ENCODE measurements at places on chromosomes 11 and 22.
A peak's percentile ranks its signal among the peaks of the same experiment; 100 is the strongest.

- DNase-seq = no peak
Measured at GRCh38 chr11:84532364-84532763, 1094.8 kb downstream of the DLG2 start.

DNA sequence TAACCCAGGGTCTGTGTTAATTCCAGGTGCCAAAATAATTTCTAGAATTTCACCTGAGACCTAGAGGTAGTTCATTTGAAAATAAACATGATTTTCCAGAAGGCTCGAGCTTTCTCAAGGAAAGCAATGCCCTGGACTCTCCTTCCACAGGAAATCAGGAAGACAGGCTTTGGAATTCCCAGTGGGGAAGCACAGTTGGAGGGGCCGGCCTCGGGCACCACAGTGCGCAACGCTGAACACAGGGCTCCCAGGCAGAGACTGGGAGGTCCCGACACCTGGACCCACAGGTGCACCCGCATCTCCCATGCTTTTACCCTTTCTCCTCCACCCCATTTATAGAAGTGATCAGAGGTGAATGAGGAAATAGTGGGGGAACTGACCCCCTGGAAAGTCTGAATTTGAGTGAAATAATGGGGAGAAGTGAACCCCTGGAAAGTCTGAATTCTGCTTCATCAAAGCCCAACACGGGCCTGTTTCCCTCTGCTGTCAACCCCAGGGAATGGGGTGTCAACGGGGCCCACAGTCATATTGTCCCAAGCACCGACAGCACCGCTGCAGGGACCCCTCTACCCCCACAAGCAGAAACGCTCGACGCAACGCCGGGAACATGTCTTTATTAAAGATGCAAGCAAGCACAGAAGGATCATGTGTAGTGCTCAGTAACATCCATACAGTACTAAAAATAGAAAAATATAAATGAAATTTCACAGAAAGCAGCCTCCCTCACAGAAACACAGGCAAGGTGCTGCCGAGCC, 12.0 kb upstream of the EFCAB6 start:
- DNase-seq = no peak

DNA sequence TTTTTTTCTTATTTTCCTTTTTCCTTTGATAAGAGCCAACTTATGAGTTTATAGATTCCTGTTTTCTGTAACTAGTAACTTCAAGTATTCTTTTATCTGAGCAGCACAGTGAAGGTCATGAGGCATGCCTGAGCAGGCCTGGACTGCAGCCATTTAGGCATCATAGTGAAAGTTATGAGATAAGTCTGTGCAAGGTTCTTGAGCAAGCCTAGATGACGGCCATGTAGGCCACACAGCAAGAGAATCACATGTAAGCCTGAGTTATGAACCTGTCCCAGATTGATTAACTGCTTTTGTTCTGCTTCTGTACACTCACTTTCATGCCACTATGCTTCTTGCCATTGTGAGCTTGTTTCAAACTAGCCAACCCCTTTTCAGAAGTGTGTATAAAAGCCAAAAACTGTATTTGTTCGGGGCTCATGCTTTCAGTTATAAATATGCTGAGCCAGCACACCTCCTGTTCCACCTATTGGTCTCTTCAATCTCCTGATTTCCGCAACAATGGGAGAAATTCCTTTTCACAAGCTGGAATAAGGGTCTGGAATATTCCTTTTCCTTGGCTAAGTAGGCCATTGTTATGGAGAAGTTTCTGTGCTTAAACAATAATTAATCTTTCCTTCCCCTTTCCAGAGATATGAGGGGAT, 745.7 kb downstream of the FAM181B start:
- DNase-seq = no peak

DNA sequence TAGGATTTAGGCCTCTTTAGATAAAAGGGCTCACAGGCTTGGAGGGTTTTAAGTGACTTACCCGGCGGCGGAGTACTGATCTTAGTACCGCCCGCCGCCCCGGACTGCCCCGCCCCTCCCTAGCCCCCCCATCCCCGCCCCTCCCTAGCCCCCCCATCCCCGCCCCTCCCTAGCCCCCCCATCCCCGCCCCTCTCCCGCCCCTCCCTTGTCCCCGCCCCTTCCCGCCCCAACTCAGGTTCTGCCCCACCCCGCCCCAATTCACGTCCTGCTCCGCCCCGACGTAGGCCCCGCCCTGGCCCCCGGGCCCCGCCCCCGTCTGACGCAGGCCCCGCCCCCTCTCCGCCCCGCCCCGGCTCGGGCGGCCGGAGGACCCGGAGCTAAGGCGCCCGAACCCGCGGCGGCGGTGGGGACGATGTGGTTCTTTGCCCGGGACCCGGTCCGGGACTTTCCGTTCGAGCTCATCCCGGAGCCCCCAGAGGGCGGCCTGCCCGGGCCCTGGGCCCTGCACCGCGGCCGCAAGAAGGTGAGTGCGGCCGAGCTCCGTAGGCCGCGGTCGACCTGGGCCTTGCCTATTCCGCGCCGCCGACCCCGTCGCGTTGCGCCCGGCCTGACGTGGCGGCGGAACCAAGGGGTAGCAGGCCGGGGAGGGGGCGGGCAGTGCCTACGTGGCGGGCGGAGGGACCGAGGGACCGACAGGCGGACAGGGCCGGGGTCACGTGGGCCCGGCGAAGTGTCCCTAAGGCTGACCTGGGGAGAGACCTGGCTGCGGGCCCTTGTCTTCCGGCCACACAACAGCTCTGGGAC, at the start of gene SCYL1:
TSS of gene SCYL1 (plus strand) at position 343 of the 805 bp plus-strand sequence. CDS start at position 414, 71 bp downstream.
- DNase-seq = peak; percentile 76

DNA sequence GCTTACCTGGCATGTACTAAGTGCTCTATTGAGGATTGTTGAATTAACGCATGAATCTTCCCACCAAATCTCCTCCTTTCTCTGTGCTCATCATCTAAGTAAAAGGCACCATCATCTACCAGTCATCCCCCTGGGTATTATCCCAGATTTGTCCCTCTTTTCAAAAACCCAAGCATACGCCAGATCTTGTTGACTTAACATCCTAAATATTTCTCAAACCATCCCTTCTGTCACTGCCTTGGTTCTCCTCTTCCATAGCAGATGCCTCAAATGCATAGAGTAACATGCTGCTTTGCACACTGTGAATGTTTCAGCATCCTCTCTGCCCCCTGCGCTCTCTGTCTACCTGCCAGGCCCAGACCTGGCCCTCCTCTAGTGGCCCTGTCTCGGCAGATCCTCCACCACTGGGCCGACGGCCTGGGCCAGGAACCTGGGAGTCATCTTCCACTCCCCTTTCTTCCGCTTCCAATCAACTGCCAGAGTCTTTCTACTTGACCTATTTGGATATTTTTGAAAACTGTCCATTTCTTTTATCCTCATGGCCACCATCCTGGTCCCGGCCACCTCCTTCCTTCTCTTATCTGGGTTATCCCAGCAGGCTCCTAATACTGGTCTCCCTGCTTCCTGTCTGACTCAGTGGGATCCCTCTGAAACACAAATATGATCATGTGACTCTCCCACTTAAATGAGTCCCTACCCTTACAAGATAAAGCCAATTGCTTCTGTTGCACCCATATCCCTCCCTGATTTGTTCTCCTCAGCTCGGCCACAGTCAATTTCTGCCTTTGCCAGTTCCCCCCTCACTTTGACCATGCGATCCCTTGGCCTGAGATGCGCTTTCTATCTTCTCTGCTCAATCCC, 3.4 kb upstream of the TAB1 start:
- DNase-seq = no peak

GRCh38 chr11:116703421-116703820, 69.4 kb downstream of the BUD13 start:
- DNase-seq = no peak

- no peak for DNase-seq
Measured at GRCh38 chr11:132123854-132124835, 753.7 kb downstream of the NTM start.

- no peak for DNase-seq
Measured at GRCh38 chr22:23072077-23072910, 2.0 kb downstream of the GNAZ start.

DNA sequence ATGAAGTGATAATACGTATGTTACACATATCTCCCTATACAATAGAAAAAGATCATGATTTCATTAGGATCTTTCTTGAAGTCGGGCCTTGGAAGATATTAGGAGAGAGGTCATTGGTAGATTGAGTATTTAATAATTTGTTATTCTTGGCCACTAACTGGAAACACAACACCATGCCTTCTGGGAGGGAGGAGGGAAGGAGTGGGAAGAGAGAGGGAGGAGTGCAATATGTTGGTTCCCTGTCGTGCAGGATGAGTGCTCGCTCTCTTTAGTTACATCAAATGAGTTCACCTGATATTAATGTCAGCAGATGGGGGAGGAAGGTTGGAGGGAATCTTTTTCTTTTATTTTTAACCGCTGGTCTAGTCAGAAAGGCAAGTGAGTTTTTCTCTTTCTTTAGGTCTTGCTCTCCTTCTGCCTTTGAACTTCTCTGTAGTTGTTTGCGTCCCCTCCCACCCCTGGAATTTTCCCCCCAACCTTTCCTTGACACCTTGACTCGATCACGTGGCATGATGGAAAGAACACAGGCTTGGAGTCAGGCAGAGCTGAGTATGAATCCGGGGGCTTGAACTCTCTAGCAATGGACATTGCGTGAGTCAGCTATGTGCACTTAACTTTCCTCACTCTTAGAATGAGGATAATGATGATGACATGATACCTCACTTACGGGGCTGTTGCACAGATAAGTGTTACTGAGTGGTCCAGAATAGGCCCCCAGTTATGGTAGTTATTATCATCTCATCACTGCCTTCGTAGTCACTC, 6.2 kb downstream of the ADAMTS15 start:
- no peak for DNase-seq

DNA sequence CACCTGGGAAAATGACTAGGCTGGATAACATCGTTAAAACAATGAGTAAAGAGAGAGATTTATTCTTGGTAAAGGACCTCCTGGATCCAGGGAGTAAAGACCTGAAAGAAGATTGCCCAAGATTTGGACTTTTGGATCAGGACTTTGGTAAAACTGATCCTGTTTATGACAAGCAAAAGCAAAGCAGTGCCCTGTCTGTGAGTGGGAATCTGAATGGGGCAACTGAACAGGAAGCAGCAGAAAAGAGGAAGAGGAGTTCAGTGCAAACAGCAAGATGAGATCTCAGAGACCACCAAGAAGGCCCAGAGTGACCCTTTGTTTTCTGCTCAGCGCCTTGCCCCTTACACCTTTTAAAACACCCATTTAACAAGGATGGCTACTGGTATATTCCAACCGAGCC, 122.0 kb downstream of the VPREB1 start:
- DNase-seq = no peak

DNA sequence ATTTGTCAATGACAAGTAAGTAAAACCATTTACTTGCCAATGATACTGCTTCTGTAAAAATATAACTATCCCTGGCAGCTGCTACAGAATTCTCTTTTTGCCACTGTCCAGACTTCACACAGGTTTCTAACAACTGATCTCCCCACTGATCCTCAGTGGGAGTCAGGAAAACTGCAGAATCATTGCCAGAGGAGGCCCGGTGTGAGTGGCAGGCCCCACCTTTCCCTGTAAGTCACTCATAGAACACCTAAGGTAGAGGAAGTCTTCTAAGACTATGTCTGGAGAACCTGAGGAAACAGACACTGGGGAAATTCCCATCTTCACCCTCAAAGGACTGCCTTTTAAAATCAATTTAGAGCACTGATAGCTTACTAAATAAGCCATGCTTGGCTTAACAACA, 66.3 kb downstream of the ZC3H12C start:
- DNase-seq = no peak

GRCh38 chr11:127471662-127472061, 471.1 kb upstream of the KIRREL3 start:
- no peak for DNase-seq

- no peak for DNase-seq
Measured at GRCh38 chr22:42412744-42413333, 19.4 kb downstream of the NFAM1 start.

GRCh38 chr11:43959321-43959995, 17.0 kb downstream of the C11orf96 start:
- no peak for DNase-seq

DNA sequence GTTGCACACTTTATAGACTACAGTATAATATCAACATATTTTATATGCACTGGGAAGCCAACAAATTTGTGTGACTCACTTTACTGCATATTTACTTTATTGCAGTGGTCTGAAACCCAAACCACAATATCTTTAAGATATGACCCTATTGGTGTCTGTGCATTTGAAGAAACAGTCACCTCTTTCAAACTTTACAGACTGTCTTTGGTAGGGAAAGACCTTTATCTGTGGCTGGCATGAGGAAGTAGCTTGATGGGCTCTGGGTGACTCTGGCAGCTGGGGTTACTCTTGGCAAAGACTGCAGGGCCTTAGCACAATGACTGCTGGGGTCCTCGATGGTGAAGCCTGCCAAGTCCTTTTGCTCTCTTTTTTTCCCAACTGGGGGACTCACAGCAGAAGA, 21.3 kb upstream of the ABTB2 start:
- no peak for DNase-seq

DNA sequence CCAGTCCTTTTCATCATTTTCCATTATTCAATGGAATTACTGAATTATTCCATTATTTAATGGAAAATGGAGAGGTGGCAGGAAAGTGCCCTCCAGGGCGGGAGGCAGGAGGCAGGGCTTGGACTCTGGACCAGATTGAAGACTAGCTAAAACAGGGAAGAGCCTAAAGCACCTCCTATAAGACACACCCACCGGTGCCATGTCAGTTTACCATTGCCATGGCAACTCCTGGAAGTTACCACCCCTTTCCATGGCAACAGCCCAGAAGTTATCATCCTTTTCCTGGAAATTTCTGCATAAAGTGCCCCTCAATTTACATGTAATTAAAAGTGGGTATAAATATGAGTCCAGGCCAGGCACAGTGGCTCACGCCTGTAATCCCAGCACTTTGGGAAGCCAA, 443.7 kb downstream of the TBC1D22A start:
- DNase-seq = no peak

- no peak for DNase-seq
Measured at GRCh38 chr11:43523632-43524031, 156.9 kb upstream of the HSD17B12 start.

DNA sequence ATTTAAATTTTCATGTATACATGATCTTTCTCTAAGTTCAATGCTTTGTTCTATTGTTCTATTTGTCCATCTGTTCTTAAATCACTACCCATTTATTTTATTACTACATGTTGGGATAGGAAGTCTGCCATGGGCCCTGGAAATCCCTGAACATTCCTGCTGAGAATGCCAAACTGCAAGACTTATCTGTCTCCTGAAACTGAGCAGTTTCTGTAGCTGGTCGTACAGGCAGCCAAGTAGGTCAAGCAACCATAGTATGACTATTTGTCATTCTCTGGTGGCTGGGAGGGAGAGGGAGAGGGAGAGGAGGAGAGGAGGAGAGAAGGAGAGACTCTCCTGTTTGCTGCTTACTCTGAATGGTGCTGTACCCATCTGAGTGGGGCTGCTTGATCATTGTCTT, 82.8 kb upstream of the SNX19 start:
- DNase-seq = no peak

- no peak for DNase-seq
Measured at GRCh38 chr11:15905366-15906104, 450.8 kb downstream of the SOX6 start.

DNA sequence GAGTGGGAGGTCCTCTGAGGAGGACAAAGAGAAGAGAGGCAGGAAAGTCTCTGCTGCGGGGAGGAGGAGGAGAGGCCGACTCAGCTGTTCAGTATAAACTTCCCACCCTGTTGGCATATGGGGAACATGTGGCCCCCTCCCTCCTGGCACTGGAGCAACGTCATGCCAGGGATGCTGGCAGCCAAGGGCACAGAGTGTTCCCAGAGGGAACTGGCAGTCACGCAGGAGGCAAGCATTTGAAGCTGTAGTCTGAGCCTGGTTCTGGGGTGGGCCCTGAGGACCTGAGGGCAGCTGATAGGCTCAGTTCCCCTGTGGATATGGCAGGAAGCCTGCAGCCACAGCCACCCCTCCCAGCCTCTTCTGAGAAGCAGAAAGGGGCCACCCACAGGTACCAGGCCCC, 67.1 kb upstream of the TSPAN18 start:
- DNase-seq = no peak
